ENCODE measurements at places on chromosomes 7 and 10. TPM values are rescaled to one million over a fixed set of nuclear protein-coding genes. Genes with fewer than 3 reads are reported as not detected.

Gene COPS6
- 25.9 TPM for total RNA-seq

Gene FAM131B
- 91.1 TPM for total RNA-seq

Gene BPGM
- total RNA-seq, result 30.3 TPM

Gene NOLC1
- 32.4 TPM for total RNA-seq

Gene SPDYE1
- total RNA-seq, result not detected

Gene TMEM213
- total RNA-seq, result not detected

Gene CALHM2
- 3.1 TPM for total RNA-seq

Gene IL2RA
- total RNA-seq, result not detected

Gene KEL
- total RNA-seq, result 3.0 TPM

Gene LSM8
- total RNA-seq, result 116 TPM

Gene FAM171A1
- total RNA-seq, result 31.2 TPM

Gene RP9
- 6.6 TPM for total RNA-seq

Gene CHAT
- 0.62 TPM for total RNA-seq

Gene GTPBP4
- total RNA-seq, result 21.5 TPM

Data from occipital lobe (tissue), 3 donors.